ENCODE measurements at places on chromosomes 6 and 20.

GRCh38 chr6:278494-278893 is 13.8 kb upstream of the DUSP22 start:
- no peak for DNase-seq

GRCh38 chr6:129473546-129473945 is 236.4 kb downstream of the ARHGAP18 start:
- no peak for DNase-seq

GRCh38 chr6:26296556-26296856 is 68.5 kb upstream of the BTN3A2 start:
- no peak for DNase-seq

DNA sequence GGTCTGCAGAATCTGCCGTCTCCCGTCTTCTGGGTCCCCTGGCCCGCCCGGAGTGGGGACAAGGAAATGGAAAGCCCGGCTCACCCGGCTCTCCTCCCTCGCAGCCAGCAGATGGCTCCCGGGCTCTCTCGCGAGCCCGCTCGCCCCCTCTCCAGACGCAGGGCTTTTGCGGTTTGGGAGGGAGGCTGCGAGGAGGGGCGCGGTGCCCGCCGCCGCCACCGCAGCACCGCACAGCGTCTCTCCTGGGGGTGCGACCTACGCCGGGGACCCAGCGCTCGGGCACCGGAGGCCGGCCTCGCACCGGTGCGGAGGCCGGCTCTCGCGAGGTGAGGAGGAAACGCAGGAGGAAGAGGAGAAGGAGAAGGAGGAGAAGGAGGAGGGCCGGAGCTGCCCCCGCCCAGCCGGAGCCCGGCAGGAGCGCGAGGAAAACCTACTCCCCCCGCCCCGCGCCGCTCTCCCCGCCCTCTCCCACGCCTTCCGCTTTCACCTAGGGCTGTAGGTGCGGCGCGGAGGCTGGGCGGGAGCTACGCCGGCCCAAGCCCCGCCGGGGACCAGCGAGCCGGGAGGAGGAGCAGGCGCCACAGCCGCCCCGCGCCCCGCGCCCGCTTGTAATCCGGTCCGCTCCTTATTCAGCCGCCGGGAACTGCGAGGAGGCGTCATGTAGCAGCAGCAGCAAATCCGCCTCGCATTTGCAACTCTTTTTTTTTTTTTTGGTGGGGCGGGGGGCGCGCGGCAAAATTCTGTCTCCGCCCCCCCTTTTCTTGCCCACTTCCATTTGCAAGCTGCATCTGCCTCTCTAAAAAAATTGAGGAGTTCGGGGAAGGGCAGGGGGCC is at the start of gene CARMIL1:
TSS of gene CARMIL1 (plus strand) at position 461 of the 834 bp plus-strand sequence. CDS start 422 bp downstream, outside the sequence.
- DNase-seq, result peak; percentile 40

DNA sequence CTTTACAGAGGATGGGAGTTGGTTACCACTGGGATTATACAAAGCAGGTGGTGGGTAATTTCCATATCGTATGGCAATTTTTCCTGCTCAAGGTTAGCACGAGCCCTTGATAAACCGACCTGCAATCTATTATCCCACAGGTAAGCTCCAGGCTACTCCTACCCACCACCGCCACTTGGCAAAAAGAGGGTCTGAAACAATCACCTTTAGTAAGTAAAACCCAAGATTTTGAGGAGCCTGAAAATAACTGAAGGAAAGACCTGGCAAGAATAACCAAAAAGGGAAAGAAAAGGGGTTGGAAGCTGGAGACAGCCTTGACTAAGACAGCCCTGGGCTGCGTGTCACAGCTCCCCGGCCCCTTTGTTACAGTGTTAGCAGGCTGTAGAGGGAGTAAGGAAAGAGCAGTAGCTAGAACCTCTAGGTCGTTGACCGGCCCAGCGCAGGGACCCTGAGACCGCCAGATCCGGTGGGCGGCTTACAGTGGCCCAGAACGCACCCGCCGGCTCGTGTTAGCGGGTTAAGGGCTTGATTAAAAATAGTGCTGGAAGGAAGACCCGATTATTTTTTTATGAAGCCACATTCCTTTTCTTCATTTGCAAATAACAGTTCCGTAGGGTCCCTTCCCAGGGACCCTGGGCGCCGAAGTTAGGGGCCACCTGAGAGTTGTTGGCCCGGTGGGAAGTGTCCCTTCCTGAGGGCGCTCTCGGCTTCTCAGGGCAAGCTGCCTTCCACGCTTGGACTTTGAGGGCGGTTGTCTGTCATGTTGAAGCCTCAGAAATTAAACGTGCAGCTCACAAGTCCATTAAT is 30.5 kb downstream of the TFAP2B start:
- DNase-seq, result no peak

DNA sequence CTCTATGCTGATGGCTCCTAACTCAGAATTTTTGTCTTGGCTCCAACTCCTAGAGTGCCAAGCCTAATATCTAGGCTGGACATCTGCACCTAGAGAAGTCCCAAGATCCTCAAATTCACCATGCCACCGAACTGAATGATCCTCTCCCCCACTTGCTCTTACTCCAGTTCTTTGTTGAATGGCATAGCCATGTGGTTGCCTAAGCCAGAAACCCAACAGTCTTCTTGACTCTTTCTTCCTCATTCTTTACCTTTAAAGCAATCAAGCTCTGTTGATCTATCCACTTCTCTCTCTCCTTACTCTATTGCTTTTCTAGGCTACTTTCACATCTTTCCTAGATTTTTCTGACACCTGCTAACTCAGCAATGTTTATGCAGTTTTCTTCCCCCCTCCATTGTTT is 126.5 kb upstream of the FOXO3 start:
- no peak for DNase-seq

GRCh38 chr20:14582855-14583254 is 245.4 kb upstream of the FLRT3 start:
- DNase-seq, result no peak

DNA sequence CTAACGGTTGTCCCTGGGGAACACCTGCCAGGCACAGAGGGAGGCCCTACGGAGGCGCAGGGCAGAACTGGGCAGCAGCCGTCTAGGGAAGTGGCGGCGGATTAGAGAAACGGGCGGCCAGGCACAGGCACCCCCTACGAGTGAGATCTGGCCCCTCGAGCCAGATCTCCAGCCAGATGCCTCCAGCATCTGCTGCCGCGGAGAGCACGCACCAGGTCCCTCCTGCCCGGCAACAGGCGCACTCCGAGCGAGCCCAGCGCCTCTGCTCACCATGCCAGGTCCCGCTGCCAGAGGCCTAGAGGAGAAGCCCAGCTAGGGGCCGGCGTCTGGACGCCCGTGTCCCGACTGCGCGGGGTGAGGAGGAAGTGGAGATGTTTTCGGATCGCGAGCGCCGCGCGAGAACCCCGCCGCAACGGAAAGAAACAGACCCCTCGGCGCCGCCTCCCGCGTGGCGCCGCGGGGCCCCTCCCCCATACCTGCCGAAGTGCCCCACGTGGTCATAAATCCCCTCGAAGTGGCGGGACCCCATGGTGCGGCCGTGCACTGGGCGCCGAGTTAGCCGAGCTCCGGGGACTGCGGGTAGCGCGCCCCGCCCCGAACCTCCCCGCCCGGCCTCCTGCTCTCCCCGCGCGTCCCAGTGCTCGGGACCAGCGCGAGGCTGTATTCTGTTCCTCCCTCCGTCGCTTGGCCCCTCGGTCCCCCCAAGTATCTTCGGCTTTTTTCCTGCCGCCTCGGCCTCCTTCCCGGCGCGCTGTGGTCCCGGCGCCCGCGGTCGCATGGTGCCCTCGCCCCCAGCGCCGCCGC is at the start of gene SLC22A16:
TSS of gene SLC22A16 (minus strand) at position 568 of the 804 bp plus-strand sequence. CDS start at position 529, 39 bp downstream.
- DNase-seq, result peak; percentile 10

GRCh38 chr6:55968926-55969325 is 93.5 kb upstream of the BMP5 start:
- no peak for DNase-seq

DNA sequence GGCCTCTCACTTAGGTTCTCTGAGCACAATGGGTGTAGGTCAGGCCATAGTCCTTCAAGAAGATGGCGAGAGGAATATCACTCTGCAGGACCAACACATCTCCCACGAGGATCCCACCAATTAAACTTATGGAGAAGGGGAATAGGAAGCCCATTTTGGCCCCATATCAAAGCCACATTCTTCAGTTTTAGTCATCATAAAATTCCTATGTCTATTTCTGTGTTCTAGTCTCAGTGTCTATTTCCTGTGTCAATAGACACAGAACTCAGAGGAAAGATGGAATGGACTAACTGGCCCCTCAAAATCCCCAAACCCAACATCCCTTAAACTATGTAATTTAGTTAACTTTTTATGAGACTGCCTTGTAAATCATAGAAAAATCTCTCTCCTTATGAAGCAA is 216.8 kb downstream of the HACE1 start:
- no peak for DNase-seq

- no peak for DNase-seq
Measured at GRCh38 chr6:54245265-54245664, 63.0 kb upstream of the TINAG start.

DNA sequence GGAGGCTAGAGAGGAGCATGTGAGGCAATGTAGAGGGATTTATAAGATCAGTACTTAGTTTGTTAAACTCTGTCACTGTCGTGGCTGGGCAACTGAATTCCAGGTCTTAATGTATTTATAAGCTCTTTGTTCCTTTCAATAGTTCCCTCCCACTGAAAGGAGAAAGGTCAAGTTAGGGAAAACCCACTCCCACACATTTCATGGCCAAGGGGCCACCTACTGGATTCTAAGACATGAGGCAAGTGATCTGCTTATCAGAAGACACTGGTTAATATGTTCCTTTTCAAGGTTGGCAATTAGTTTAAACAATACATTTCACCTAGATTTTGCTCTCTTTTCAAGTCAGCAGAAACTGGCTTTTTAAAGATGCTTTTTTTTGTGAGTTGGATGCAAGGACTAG is 5.4 kb upstream of the GSTA5 start:
- DNase-seq, result no peak

GRCh38 chr20:47785854-47786764 is 828 bp upstream of the SULF2 start:
- DNase-seq, result no peak

DNA sequence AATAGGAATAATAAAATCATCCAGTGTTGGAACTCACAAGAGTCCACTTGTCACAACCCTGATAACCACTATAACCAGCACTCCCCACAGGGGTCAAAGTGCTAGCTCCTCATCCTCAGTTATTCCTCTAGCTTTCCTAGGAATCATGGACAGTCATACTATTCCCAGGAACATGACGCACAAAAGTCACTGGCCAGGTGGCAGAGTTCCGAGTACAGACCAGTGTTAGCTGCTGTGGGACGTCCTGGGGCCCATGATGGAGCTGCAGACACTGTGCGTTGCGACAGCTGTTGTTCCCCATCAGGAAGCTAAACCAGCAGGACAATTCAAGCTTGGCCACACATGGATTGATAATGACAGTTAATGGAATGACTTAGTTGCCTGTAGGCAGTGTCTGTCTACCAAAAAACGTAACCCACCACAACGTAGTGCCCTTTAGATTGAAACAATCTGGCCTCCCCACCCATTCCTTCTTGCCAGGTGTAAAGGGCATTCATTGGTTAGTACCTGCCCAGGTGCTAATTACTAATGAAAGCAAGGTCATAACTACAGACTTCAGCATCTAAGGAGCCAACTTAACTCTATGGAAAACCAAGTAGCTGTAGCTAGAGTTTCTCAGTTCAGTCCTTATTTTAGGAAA is 17.4 kb downstream of the EZR start:
- no peak for DNase-seq

- DNase-seq, result no peak
Measured at GRCh38 chr6:63477422-63478040, 94.7 kb upstream of the LOC128125822 start.

DNA sequence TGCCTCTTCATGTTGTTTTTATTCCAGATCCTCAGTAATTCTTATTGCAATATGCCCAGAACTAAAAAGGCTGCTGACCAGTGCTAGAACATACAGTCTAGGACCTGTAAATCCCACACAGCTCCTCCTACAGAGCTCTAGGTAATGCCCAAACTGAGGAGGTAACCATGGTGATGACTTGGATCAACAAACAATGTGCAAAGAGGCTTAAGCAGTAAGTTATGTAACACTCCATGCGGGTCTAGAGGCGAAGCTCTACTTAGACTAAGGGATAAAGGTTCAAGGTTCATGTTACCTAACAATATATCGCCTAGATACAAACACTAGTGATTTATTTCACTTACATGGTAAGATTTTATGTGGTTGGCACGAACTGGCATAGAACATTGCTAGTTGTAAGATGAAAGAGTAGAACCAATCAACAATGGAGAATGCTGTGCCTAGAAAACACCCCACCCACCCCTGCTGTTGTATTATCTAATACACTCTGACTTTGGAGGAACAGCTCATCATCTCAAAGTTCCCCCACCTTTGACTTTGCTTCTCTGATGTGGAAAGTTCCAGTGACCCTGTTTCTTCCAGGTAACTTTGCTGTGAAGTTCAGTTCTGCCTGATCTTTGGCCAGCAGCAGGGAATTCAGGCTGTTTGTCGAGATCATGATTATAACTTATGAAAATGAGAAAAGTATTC is 242.4 kb downstream of the ALDH8A1 start:
- no peak for DNase-seq

GRCh38 chr6:106373502-106374239 is 13.2 kb downstream of the CRYBG1 start:
- no peak for DNase-seq

DNA sequence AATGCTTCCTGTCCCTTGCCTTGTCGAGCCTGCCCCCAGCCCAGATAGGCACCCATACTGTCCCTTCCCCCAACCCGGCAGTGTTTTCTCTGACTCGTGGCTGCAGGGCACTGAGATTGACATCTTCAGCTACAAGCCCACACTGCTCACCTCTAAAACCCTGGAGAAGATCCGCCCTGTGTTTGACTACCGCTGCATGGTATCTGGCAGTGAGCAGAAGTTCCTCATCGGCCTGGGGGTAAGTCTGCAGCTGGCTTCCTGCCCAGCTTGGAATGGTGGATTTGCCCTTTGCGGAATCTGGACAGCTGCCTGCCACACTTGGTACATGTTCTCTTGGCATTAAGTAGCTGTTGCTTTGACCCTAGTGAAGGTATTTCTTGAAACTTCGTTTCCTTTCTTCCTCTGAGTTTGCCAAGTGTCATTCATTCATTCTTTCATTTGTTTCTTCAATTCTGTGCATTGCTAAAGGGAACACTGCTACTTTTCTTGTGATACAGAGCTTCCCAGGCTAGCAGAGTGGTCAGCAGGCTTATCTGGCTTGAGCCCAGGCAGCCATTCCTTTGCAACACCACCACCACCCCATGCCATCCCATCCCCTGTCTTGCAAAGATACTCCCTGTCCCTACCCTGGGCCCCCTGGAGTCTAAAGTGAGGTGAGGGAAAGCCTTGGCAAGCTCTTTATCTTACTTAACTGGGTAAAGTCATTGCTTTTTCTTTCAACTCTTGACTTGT is 26.2 kb downstream of the CCDC167 start:
- no peak for DNase-seq

GRCh38 chr20:8480597-8480996 is 348.5 kb downstream of the PLCB1 start:
- DNase-seq, result no peak

DNA sequence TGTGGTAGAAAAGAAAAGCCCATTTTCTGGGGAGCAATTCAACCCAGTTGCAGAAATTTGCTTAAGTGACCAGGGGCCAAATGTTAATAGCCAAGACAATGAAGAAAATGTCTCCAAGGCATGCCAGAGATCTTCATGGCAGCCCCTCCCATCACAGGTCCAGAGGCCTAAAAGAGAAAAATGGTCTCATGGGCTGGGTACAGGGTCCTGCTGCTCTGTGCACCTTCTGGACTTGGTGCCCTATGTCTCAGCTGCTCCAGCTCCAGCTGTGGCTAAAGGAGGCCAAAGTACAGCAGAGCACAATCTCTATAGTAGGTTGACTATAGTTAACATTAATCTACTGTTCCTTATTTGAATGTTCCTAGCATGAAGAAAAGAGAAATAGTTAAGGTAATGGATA is 44.7 kb downstream of the FRK start:
- no peak for DNase-seq

- no peak for DNase-seq
Measured at GRCh38 chr20:17841751-17842215, 126.8 kb downstream of the SNX5 start.

- no peak for DNase-seq
Measured at GRCh38 chr20:1622450-1622849, 2.6 kb upstream of the SIRPB1 start.
